ENCODE measurements at places on chromosomes 3 and 15. TPM values are rescaled to one million over a fixed set of nuclear protein-coding genes. Genes with fewer than 3 reads are reported as not detected.

- peaks cover 37% of the 10 kb centered on the region for H3K36me3 ChIP-seq
- no peak for DNase-seq
- H3K4me3 ChIP-seq, result no peak overlapping the region
- H3K27ac ChIP-seq, result no peak overlapping the region
- H3K27me3 ChIP-seq, result no peaks in the 10 kb centered on the region
Measured at GRCh38 chr3:149886957-149887356, 73.9 kb downstream of the RNF13 start.

- no peak for DNase-seq
- no peaks in the 10 kb centered on the region for H3K4me1 ChIP-seq
- no peak overlapping the region for H3K4me3 ChIP-seq
- H3K27ac ChIP-seq, result no peak overlapping the region
- H3K27me3 ChIP-seq, result peaks cover 5% of the 10 kb centered on the region
Measured at GRCh38 chr3:139552632-139553365, 13.3 kb upstream of the RBP1 start.

GRCh38 chr3:65334045-65334665, 646.4 kb upstream of the ADAMTS9 start:
- no peak overlapping the region for H3K4me3 ChIP-seq
- no peak overlapping the region for H3K27ac ChIP-seq
- H3K4me1 ChIP-seq, result no peaks in the 10 kb centered on the region
- no peaks in the 10 kb centered on the region for H3K36me3 ChIP-seq
- H3K27me3 ChIP-seq, result no peaks in the 10 kb centered on the region

- H3K36me3 ChIP-seq, result peaks cover 41% of the 10 kb centered on the region
- no peaks in the 10 kb centered on the region for H3K27me3 ChIP-seq
- no peak overlapping the region for H3K4me3 ChIP-seq
- peaks cover 47% of the 10 kb centered on the region for H3K4me1 ChIP-seq
Measured at GRCh38 chr3:32469151-32469874, 33.3 kb downstream of the CMTM6 start.

- H3K27ac ChIP-seq, result no peak overlapping the region
- peaks cover 34% of the 10 kb centered on the region for H3K4me1 ChIP-seq
- H3K27me3 ChIP-seq, result no peaks in the 10 kb centered on the region
Measured at GRCh38 chr3:9450126-9450525, 52.7 kb downstream of the SETD5 start.

- no peaks in the 10 kb centered on the region for H3K36me3 ChIP-seq
- no peak overlapping the region for H3K27ac ChIP-seq
- no peaks in the 10 kb centered on the region for H3K4me1 ChIP-seq
Measured at GRCh38 chr3:24521420-24522145, 26.9 kb upstream of the THRB start.

GRCh38 chr15:36603987-36604386, 24.6 kb downstream of the CDIN1 start:
- no peaks in the 10 kb centered on the region for H3K27me3 ChIP-seq
- H3K4me3 ChIP-seq, result no peak overlapping the region
- no peak overlapping the region for H3K27ac ChIP-seq
- DNase-seq, result no peak

- H3K4me1 ChIP-seq, result peaks cover 5% of the 10 kb centered on the region
- H3K4me3 ChIP-seq, result peak overlapping the region; percentile 8
- no peak for DNase-seq
- H3K36me3 ChIP-seq, result no peaks in the 10 kb centered on the region
Measured at GRCh38 chr3:23079976-23080375, 123.2 kb upstream of the UBE2E2 start.

DNA sequence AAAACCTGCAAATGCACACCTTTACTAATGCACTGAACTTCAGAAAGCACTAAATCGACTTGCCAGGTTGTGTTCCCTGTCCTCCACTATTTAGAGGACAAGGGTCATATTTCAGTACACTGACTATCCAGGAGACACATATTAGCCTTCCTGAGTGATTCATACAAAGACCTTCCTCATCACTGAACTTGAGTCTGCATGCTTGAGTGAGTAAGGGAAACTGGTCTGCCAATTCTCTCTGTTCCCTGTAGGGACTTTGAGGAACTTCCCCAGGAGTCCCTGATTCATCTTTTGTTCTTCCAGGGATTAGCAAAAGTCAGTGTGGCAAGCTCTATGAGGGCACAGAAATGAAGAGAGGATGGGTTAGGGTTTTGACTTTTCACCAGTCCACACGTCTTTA, 565.9 kb downstream of the PDCD6IP start:
- H3K4me1 ChIP-seq, result peaks cover 9% of the 10 kb centered on the region
- H3K4me3 ChIP-seq, result no peak overlapping the region
- H3K36me3 ChIP-seq, result no peaks in the 10 kb centered on the region
- no peak for DNase-seq

DNA sequence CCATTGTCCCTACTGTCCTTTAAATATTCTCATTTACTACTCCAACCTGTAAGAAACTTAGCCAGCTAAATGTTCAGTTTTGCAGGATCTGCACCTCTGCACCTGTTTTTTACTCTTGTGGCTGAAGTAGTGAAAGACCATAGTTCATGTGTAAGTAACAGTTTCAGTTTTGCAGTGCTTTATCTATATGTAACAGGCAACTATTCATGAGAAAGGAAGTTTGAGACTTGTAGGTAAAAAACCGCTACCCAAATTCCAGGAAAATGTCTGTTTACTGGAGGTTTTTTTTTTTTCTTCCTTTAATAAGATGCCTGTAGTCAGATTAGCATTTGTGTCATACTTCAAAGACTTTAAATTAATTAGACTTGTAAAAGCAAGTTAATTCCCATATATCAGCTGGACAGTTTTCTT, 25.4 kb upstream of the MBNL1 start:
- H3K36me3 ChIP-seq, result peaks cover 23% of the 10 kb centered on the region
- H3K4me3 ChIP-seq, result peak overlapping the region; percentile 99
- peak; percentile 41 for DNase-seq
- peak overlapping the region; percentile 84 for H3K27ac ChIP-seq
- peaks cover 50% of the 10 kb centered on the region for H3K4me1 ChIP-seq
- H3K27me3 ChIP-seq, result no peaks in the 10 kb centered on the region

DNA sequence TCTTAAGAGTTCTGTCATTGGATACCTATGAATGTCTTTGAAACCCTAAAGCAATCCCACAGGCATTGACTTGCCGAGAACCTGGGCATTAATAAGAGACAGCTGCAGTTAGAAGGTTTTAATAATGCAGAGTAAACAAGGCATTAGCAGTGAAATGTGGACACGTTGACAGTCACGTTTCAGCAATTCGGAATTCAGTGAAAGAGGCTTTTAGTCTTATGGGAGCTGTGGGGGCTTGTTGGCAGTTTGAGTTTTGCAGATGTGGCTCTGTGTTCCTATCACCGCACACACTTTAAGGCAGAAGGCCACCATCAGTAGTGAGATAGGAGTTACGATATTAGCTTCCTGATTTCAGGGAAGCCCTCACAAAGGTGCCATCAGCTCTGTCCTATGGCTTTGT, 145.2 kb upstream of the NUDT16 start:
- H3K4me3 ChIP-seq, result no peak overlapping the region
- H3K27ac ChIP-seq, result no peak overlapping the region
- H3K36me3 ChIP-seq, result no peaks in the 10 kb centered on the region
- no peaks in the 10 kb centered on the region for H3K4me1 ChIP-seq
- no peaks in the 10 kb centered on the region for H3K27me3 ChIP-seq
- DNase-seq, result no peak

DNA sequence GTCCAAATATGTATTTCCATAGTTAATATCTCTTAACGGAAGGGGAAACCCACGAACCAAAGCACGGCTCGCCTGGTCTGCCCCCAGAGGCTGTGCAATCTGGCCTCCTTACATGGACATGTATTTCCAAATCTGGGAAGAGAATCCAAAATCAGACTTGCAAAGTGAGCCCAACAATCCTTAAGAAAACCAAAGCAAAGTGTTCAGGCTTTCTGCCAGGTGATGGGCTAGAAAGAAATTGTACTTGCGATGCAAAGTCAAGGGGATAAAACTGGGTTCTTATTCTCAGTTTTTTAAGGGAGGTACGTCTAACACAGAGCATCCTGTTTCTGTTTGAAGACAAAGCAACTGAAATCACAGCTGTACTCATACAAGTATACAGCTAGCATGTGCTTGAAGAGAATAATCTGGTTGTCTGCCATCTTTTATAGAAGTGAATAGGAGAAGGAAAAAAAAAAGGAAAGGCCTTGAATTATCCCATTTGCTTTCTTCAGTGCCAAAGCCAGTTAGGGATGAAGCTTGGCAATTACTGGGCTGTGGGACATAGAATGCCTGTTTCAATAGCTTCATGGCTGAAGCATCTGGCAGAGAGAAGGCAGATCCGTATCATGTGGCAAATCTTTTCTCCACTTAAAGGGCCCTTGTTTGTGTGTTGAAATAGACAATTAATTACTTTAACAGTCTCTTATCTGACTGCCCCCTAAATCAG, 48.4 kb downstream of the LRIG1 start:
- peaks cover 17% of the 10 kb centered on the region for H3K36me3 ChIP-seq
- H3K4me1 ChIP-seq, result peaks cover 9% of the 10 kb centered on the region
- no peaks in the 10 kb centered on the region for H3K27me3 ChIP-seq
- H3K27ac ChIP-seq, result no peak overlapping the region

DNA sequence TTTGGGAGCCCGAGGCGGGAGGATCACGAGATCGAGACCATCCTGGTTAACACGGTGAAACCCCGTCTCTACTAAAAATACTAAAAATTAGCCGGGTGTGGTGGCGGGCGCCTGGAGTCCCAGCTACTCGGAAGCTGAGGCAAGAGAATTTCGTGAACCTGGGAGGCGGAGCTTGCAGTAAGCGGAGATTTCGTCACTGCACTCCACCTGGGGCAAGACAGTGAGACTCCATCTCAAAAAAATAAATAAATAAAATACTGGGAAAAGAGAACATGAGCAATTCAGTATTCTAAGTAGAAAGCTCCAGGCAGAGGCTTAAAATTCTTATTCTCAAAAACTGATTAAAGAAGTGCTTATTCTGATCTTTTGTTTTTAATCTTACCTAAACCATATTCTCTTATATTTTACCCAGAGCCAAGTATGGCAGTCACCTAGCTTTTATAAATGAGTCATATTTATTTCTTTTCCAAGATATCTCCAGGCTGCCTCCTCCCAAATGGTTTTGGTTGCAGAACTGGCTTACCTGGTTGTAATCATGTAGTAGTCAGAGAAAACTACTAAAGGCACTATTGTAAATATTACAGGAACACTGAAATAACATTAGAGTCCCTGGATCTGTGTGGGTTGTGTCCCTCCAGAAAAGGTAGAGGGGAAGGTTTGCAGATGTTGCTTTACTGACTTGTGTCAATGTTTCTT, 45.8 kb upstream of the DYNC1LI1 start:
- H3K4me1 ChIP-seq, result no peaks in the 10 kb centered on the region
- no peak overlapping the region for H3K4me3 ChIP-seq
- DNase-seq, result no peak

- H3K27ac ChIP-seq, result no peak overlapping the region
- peaks cover 8% of the 10 kb centered on the region for H3K36me3 ChIP-seq
- no peaks in the 10 kb centered on the region for H3K4me1 ChIP-seq
- H3K27me3 ChIP-seq, result no peaks in the 10 kb centered on the region
- no peak overlapping the region for H3K4me3 ChIP-seq
Measured at GRCh38 chr3:52109611-52110301, 44.5 kb downstream of the POC1A start.

DNA sequence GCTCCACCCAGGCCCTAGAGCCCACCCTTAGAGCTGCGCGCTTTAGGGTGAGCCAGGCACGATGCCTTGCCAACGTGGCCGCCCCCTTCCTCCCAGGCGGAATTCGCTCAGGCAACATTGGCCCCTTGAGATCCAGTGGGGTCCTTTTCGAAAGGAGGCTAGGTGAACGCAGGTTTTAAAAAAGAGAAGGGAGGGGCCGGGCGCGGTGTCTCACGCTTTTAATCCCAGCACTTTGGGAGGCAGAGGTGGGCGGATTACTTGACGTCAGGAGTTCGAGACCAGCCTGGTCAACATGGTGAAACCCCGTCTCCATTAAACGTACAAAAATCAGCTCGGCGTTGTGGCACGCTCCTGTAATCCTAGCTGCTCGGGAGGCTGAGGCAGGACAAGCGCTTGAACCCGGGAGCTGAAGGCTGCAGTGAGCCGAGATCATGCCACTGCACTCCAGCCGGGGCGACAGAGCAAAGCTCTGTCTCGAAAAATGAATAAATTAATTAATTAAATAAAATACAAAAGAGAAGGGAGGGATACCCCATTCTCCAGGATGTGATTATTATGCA, 984 bp upstream of the RPP25 start:
- peak overlapping the region; percentile 72 for H3K4me3 ChIP-seq
- H3K4me1 ChIP-seq, result peaks cover 48% of the 10 kb centered on the region
- no peak for DNase-seq
- H3K27me3 ChIP-seq, result peaks cover 38% of the 10 kb centered on the region

GRCh38 chr15:97316362-97316761, 644.1 kb upstream of the ARRDC4 start:
- no peaks in the 10 kb centered on the region for H3K36me3 ChIP-seq
- H3K4me3 ChIP-seq, result no peak overlapping the region
- no peak overlapping the region for H3K27ac ChIP-seq
- DNase-seq, result no peak
- no peaks in the 10 kb centered on the region for H3K4me1 ChIP-seq

GRCh38 chr3:63624941-63625560, 27.4 kb upstream of the SNTN start:
- H3K36me3 ChIP-seq, result no peaks in the 10 kb centered on the region
- DNase-seq, result no peak
- no peaks in the 10 kb centered on the region for H3K4me1 ChIP-seq
- no peak overlapping the region for H3K4me3 ChIP-seq

DNA sequence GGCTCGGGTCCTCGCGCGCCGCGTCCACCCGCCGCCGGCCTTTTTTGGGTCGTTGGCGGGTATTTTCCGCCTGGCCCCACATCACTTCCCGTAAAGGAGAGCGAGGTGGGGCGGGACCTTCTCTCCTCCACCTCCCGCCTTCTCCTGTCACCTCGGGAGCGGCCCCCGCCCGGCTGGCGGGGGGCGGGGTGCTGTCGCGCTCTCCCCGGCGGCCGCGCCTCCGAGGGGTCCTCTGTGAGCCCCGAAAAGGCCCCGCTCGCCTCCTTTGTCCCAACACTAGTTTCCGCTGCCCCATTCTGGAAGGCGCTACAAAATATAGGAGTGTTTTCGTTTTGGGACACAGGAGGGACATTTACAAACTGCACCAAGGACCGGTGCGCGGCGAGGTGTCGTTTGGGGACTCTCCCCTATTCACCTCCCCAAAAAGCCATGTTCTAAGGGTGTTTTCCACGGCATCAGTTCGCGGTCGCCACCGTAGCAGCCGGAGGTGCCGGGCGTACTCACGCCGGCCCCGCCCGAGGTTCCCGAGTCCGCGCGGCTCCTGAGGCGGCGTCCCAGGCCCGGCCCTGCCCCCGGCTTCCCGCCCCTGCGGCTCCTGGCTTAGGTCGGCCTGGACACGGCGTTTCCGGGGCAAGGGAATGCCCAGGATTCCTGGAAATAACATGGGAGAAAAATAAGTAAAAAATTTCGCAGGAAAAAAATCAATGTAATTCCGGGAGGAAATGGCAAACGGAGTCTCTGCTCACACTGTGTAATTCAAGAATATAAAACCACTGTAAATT, at the start of gene RAB27A:
Gene RAB27A (minus strand): TSS at position 68 of the 782 bp plus-strand sequence. CDS start 54,879 bp downstream, outside the sequence.
- peak within 1 kb of the TSS; percentile 93 for H3K4me3 ChIP-seq
- peaks cover 19% of the 10 kb centered on the region for H3K36me3 ChIP-seq
- peak; percentile 78 for DNase-seq

GRM7 gene
- total RNA-seq, result not detected

ASB7 gene
- 22.8 TPM for total RNA-seq

SH2D7 gene
- total RNA-seq, result not detected

EEFSEC gene
- total RNA-seq, result 16.6 TPM

ZNF662 gene
- 0.22 TPM for total RNA-seq

PDHB gene
- total RNA-seq, result 47.6 TPM

GABRR3 gene
- not detected for total RNA-seq

DHX36 gene
- total RNA-seq, result 64.4 TPM

VEPH1 gene
- not detected for total RNA-seq

CCK gene
- total RNA-seq, result not detected

CADM2 gene
- not detected for total RNA-seq

SI gene
- total RNA-seq, result not detected

MYO5C gene
- 2.4 TPM for total RNA-seq

RASGRF1 gene
- total RNA-seq, result not detected
